ENCODE measurements at places on chromosomes 11 and 22.

- DNase-seq = no peak
Observed at GRCh38 chr11:44957040-44957515, 6.4 kb upstream of the TP53I11 start.

DNA sequence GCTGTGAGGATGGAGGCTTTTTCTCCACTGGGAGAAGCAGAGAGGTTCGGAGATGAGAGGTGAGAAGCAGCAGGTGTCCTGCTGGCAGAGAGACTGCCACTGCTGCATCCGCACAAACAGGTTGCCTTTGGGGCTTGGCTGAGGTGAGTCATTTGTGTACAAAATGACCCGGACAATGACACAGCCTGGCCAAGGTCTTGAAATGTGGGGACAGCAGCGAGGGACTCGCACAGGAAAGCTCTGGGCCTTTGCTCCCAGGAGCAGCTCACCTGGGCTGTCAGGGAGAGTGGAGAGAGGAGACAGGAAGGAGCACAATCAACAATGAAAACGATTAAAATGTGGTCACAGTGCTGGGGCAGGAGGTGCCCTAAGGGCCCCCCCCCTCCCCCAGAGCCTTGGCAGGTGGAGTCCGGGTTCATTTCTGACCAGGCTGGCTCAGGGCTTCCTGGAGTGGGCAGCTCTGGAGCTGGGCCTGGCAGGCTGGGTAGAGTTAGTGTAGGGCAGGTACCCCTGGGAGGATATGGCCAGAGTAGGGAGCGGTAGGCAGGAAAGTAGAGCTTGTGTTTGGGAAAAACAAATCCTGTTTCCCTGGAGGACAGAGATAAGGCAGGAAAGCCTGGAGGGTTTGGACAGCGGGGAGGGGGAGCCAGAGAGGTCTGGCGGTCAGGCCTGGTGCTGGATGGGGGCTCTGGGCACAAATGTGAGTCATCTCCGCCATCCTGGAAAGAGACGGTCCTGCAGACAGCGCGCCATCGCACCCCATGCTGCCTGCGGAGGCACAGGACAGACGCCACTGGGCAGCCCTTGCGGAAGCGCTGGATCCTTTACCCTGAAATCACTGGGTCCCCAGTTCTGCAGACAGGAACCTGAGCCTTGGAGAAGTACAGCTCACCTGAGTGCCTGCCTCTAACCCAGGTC lies 37.8 kb upstream of the CELSR1 start:
- no peak for DNase-seq

- DNase-seq = no peak
Observed at GRCh38 chr11:64123679-64124078, 42.2 kb downstream of the MACROD1 start.

DNA sequence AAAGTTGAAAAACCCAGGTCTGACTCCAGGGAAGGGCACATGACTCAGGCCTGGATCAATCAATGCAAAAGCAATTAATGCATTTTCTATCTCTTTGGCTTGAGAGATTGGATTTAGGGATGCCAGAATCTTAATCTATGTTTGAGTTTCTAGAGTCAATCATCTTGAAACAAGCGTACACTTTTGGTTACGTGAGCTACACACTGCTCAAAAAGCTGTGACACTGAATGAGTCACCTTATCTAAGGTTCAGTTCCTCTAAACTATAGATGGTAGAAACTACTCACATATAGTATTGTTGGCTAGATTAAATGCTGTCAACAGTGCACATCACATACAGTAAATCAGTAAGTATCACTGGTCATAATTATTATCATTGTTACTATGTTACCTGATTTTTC lies 24.2 kb downstream of the MRE11 start:
- no peak for DNase-seq

GRCh38 chr22:23878219-23878618 lies 16.0 kb upstream of the MIF start:
- DNase-seq = no peak

DNA sequence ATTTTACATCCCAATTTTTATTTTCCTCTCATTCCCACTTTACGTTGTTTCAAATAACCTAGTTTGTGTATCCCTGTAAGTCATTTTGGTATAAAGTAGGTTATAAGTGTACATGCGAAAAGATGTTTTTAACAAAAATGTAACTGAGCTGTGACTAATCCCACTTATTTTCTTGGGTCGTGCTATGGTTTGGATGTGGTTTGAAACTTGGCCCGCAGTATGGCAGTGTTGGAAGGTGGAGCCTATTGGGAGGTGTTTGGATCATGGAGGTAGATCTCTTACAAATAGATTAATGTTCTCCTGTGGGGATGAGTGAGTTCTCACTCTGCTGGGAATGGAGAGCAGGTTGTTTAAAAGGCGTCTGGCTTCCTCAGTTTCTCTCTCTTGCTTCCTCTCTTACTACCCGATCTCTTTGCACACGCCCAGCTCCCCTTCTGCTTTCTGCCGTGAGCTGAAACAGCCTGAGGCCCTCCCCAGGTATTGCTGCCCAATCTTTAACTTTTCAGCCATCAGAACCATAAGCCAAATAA lies 7.2 kb downstream of the RPL27A start:
- DNase-seq = no peak

Data from stimulated activated naive CD8-positive, alpha-beta T cell treated with anti-CD3 and anti-CD28 coated beads, Interleukin-15, amount 100 ng/mL, for 72 hours (primary cell).